Hepatic stellate cell (primary cell): ENCODE measurements at places on chromosomes 3 and 15.
A peak's percentile ranks its signal among the peaks of the same experiment; 100 is the strongest.

DNA sequence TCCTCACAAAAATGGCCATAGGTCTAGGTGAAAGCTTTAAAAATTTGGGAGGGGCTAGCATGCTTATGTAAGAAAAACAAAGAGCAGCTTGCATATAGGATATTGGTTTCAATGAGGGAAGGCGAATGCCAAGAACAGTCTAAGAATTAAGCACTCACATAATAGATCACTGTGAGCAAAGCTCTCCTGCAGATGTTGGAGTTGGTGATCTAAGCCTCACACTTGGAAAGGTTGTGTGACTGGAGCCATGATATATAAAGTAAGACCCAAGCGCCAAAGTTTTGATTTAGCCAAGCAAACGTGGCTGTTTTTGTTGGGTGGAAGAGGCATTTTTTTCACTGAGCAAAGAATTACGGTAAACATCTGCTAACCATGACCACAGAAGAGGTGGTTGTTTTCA lies 237.5 kb downstream of the FOXP1 start:
- DNase-seq: no peak

DNA sequence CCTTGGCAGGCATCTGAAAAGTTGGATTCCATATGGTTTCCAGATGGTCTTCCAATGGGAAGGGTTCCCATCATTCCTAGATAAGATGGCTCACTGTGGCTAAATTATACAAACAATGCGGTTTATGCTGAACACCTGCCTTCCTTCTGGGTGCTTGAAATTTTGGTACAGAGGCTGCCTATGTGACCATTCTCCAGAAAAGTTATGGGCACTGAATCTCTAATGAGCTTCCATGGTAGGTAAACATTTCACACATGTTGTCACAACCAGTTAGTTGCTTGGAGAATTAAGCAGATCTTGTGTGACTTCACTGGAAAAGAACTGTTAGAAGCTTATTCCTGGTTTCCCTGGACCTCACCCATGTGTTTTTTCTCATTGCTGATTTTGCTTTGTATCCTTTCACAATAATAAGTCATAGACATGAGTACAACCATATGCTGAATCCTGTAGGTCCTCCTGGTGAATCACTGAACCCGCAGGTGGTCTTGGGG lies 30.1 kb downstream of the PLOD2 start:
- DNase-seq: no peak

DNA sequence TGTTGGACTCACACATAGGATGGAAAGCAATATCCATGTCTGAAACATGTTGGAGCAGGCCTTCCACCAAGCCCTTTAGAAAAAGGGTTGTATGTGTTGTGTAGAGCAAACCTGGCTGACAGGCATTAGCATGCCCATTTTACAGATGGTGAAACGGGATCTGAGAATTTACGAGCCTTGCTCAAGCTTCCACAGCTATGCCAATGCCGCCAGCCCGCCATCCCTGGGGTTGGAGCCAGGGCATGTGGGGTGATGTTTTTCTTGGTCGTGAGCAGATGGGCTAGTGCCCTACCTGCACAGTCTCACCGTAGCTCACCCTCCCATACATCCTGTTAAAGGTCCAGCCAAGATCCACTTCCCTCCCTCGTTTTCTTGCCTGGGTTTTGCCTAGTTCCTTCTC lies 97.5 kb upstream of the TLE3 start:
- no peak for DNase-seq

- no peak for DNase-seq
Observed at GRCh38 chr15:55014391-55015092, 182.2 kb downstream of the RSL24D1 start.

GRCh38 chr3:157109267-157110141 lies 50.4 kb downstream of the CCNL1 start:
- DNase-seq: no peak

DNA sequence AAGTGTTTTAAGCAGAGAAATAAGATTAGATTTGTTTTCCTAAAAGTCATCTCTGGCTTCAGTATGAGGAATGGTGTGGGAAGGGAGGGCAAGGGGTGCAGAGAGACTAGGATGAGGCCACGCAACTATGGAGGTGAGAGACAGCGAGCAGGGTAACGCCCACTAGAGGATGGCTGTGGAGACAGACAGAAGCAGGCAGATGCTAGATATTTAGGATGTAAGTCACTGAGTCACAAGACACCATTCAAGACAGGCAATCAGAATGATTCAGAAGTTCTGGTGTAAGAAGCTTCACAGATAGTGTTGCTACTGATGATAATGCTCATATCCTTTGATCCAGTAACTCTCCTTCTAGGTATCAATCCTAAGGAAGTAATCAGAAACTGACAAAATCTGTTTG lies 19.1 kb downstream of the HSPBAP1 start:
- no peak for DNase-seq

- DNase-seq: no peak
Observed at GRCh38 chr3:141737093-141737492, 1.0 kb upstream of the RNF7 start.

GRCh38 chr3:186002884-186003472 lies 65.2 kb upstream of the TRA2B start:
- no peak for DNase-seq

DNA sequence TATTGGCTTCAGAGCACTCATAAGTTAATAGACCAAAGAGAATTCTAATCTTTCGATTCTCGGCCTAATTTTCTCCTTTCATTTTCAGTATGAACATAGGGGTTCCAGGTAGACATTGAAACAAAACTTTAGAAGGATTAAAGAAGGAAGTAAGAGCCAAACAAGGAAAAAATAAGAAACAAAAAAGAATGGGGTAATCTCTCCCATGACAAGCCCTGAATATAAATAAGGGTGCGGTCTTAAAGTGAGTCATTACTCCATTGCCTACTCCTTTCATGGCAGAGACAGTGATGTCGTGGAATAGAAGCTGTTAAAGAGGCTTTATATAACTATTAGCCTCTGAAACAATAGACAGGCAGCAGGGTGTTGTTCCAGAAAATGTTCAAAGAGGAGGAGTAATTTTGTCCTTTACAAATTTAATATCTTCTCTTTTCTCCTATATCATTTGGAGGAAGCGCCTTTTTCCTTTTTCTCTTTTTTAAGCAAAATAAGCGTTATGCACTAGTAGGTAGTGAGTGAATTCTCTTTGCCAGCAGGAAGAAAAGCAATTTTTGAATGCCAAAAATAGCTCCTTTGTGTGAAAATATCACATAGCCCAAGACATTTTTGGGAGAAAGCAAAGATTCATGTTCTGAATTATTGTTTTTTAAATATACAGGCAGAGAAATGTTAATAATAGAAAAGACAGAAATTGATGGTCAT lies 607.9 kb upstream of the KCNMB2 start:
- no peak for DNase-seq

- DNase-seq: no peak
Observed at GRCh38 chr3:157755233-157755632, 252.0 kb upstream of the VEPH1 start.

- no peak for DNase-seq
Observed at GRCh38 chr3:192675958-192676649, 51.2 kb downstream of the FGF12 start.

- no peak for DNase-seq
Observed at GRCh38 chr15:64901914-64902313, 9.8 kb upstream of the ANKDD1A start.

- no peak for DNase-seq
Observed at GRCh38 chr15:53625962-53626845, 133.3 kb downstream of the WDR72 start.

- no peak for DNase-seq
Observed at GRCh38 chr3:170750478-170750830, 119.5 kb downstream of the RPL22L1 start.

- DNase-seq: peak; percentile 17
Observed at GRCh38 chr3:30315447-30315846, 291.0 kb upstream of the TGFBR2 start.

- DNase-seq: no peak
Observed at GRCh38 chr3:45611628-45612081, 17.1 kb downstream of the LIMD1 start.

DNA sequence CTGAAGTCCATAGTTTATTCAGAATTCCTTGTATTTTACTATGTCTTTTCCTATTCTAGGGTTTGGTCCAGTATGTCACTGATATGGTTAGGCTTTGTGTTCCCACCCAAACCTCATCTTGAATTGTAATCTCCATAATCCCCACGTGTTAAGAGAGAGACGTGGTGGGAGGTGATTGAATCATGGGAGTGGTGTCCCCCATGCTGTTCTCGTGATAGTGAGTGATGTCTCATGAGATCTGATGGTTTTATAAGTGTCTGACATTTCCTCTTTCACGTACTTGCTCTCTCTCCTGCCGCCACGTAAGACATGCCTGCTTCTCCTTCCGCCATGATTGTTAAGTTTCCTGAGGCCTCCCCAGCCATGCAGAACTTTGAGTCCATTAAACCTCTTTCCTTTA lies 6.6 kb upstream of the TEX9 start:
- DNase-seq: no peak

DNA sequence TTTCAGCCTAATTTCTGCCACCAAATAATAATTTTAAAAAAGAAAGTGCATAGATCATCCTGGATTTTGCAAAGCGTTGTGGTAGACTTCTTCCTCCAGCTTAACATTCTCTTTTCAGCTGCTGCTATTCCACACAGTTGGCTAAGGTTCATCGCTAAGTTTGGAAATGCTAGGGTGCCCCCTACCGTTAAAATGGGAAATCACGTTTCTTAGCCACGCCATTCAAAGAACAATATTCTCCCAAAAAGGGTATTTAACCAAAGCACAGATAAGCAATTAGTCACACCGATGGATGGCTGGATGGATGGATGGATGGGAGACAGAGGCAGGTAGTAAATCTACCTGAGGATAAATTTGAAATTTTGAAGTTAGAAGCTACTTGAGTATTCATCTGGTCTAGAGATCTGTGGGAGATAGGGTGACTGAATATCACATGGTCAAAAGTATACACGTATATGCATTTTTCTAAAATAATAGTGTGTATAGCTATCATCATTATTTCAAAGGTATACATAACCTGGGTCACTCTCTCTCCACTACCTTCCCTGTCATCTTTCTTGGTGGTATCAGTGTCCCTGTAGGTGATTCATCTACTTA lies 67.2 kb downstream of the EFHB start:
- peak; percentile 38 for DNase-seq

DNA sequence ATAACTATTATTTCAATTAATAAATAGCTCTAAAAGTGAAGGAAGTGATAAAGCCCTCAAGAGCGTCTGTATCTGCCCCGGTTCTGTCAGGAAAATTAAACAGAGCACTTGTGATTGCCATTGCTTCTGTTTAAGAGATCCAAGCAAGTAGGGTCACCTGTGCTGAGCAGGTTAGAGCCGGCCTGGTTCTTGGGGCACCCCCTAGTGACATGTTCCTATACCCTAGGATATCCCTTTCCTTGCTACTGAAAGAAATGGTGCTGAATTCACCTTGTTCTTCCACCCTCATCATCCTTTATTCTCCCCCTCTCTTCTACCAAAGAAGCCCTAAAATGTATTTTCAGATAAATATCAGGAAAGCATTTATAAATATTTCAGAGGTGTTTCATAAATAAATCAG lies 323.5 kb downstream of the RORA start:
- no peak for DNase-seq

- no peak for DNase-seq
Observed at GRCh38 chr15:31970007-31970406, 60.3 kb upstream of the CHRNA7 start.

GRCh38 chr3:114498539-114499370 lies 204.9 kb downstream of the TIGIT start:
- no peak for DNase-seq

DNA sequence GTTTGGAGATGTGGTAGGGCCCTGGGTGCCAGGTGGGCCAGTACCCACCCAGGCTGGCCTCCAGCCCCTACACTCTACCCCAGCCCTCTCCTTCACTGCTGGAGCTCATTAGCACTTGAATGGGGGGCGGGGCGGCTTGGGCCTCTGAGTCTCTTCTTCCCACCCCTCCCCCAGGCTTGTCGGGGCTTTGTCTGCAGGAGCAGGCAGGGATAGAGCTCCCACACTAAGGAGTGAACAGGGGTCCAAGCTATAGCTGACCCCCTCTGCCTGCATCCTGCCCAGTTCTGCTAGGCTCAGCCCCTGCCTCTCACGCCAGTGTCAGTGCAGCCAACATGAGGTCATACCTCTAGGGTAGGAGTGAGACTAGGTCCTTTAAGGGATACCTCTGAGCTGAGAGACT lies 5.2 kb downstream of the GNAI2 start:
- no peak for DNase-seq

DNA sequence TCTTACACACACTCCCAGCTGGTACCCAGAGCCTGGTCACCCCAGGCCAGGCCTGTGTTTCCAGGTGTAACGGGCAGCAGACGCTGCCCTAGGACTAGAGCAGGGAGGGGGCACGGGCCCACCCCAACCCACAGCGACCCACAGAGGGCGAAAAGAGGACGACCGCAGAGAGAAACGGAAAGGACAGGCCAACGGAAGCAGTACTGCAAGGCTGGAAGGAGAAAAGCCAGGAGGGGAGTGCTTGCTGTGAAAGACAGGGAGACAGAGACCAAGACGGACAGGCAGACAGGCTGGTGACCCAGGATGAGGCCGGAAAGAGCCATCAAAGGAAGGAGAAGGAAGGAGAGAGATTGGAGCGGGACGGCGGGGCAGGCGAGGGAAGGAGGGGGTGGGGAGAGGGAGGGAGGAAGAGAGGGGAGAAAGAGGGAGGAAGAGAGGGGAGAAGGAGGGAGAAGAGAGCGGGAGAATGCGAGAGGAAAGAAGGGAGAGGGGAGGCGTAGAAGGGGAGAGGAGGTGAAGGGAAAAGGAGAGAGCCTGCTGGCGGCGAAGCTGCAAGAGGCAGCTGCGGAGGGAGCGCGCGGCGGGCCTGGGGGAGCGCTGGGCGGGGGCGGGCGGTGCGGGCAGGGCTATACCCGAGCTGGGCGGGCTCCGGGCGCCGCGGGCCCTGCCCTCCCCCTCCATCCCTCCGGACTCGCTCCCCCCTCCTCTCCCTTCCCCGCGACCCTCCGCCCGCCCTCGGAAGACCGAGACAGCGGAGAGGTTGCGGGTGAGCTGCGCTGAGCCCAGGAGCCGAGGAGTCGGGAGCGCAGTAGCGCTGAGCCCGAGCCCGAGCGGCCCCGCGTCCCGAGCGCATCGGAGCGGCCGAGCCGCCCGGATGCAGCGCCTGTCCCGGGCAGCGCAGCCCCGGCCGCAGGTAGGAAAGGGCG lies at the start of gene SLC6A1:
Gene SLC6A1, plus strand, starts transcription at position 732 of the 926 bp plus-strand sequence. CDS start 24,464 bp downstream, outside the sequence.
- peak; percentile 29 for DNase-seq

DNA sequence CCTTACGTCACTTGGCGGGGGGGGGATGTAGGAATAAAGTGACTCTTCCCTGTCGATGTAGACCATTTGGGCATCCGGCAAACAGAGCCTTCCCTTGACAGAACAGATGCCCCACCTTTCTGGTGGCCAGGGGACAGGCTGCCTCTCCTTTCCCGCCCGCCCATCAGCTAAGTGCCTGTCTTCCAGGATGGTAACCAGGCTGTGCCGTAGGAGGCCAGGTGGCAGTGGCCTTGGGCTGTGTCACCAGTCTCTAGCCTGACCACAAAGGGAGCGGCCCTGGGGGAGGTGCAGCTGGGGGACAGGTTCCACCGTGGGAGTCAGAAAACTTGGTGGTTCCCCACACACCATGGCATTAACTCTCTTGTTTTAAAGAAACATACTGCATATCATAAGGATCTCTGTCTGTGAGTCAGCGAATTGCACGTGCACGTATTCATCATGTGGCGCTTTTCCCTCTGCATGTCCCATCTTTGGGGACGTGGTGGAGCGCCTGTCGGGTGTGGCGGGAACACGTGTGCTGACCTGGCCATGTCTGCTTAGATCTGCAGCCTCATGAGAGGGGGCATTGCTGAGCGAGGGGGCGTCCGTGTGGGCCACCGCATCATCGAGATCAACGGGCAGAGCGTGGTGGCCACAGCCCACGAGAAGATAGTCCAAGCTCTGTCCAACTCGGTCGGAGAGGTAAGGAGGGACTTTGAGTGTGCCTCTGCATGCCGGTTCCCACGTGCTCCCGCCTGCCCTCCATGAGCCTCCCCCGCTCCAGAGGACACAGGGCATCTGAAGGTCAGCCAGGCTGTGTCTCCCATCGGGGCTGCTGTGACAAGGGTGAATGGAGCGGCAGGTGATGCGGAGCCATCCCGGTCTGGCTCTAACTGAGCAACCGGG lies 156.0 kb downstream of the NSMCE3 start:
- no peak for DNase-seq
